ENCODE measurements at places on chromosomes 7 and 10. TPM values are rescaled to one million over a fixed set of nuclear protein-coding genes. Genes with fewer than 3 reads are reported as not detected.

Gene CHPF2
- 22.0 TPM for polyA plus RNA-seq

Gene IL6
- polyA plus RNA-seq = not detected

Gene CRYGN
- 5.1 TPM for polyA plus RNA-seq

Gene EBF3
- polyA plus RNA-seq = 1.6 TPM

Gene INA
- polyA plus RNA-seq = 1.2 TPM

Measured in renal pelvis (tissue), 12 donors.